GM12878 (cell line): ENCODE measurements at places on chromosomes 1 and 21. TPM values are rescaled to one million over a fixed set of nuclear protein-coding genes. Genes with fewer than 3 reads are reported as not detected.
A peak's percentile ranks its signal among the peaks of the same experiment; 100 is the strongest.

Gene TFF2
- not detected in 2 replicates for polyA plus RNA-seq

Gene FOXD2
- polyA plus RNA-seq, result 0.21 and 0.23 TPM in 2 replicates

Gene SYTL1
- polyA plus RNA-seq, result 26.2 and 33.9 TPM in 2 replicates

Gene LRRC7
- 0.50 and 1.4 TPM in 2 replicates for polyA plus RNA-seq

Gene S100A1
- polyA plus RNA-seq, result 0.16 TPM in 1 of 2 replicates, not detected in the other

Gene TSHB
- not detected in 2 replicates for polyA plus RNA-seq

Gene SYCP1
- not detected in 2 replicates for polyA plus RNA-seq

Gene KCNJ9
- 0.12 and 0.13 TPM in 2 replicates for polyA plus RNA-seq

Gene FAM3B
- not detected in 2 replicates for polyA plus RNA-seq

Gene MCOLN2
- polyA plus RNA-seq, result 106 and 113 TPM in 2 replicates

Gene KISS1
- polyA plus RNA-seq, result not detected in 2 replicates

Gene CA6
- polyA plus RNA-seq, result not detected in 2 replicates

Gene TIAM1
- polyA plus RNA-seq, result 0.71 and 1.0 TPM in 2 replicates

Gene IL20
- polyA plus RNA-seq, result not detected in 2 replicates

Gene KRTAP13-3
- not detected in 2 replicates for polyA plus RNA-seq

Gene PDZK1IP1
- not detected in 2 replicates for polyA plus RNA-seq

Gene GBP6
- not detected in 2 replicates for polyA plus RNA-seq

Gene SPRR5
- polyA plus RNA-seq, result not detected in 2 replicates

Gene HAO2
- not detected in 2 replicates for polyA plus RNA-seq

Gene GUCA2B
- not detected in 2 replicates for polyA plus RNA-seq

Gene TNFRSF25
- 0.23 TPM in 1 of 2 replicates, not detected in the other for polyA plus RNA-seq

Gene OPRD1
- not detected in 2 replicates for polyA plus RNA-seq

GRCh38 chr1:210527091-210527490 is 198.4 kb downstream of the HHAT start:
- DNase-seq, result no peak

DNA sequence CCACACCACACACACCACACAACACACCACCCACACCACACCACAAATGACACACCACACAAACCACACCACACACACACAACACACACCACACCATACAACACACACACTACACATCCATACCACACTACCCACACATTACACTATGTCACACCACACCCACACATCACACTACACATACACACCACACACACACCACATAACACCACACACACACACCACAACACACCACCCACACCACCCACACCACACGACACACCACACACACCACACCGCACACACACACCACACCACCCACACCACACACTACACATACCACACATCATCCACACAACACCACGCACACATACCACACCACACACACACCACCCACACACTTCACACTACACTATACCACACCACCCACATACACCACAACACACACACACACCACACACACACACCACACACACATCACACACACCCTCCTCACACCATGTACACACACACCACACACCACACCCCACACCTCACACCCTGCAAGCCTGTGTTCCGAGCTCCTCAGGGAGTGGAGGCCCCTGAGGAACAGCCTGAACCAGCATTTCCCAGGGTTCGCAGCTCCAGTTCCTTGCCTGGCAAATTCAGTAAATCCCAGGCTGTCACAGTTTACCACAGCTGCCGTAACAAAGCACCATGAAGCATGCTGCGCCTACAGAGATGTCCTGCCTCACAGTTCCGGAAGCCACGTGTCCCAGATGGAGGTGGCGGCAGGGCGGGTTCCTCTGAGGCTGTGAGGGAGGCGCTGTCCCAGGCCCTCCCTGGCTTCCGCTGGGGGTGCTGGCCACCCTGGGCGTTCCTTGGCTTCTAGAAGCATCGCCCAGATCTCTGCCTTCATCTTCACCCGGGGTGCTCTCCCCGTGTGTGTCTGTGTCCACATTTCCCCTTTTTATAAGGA is 69.8 kb upstream of the ATP5PO start:
- DNase-seq, result no peak

- DNase-seq, result no peak
Measured at GRCh38 chr1:245317217-245317616, 162.4 kb downstream of the KIF26B start.

- no peak for DNase-seq
Measured at GRCh38 chr1:246333855-246334254, 173.2 kb downstream of the SMYD3 start.

- no peak for DNase-seq
Measured at GRCh38 chr1:17909634-17910033, 154.5 kb downstream of the ACTL8 start.

- no peak for DNase-seq
Measured at GRCh38 chr1:177811429-177811828, 158.4 kb downstream of the SEC16B start.

GRCh38 chr21:43703035-43703880 is 15.7 kb upstream of the PDXK start:
- no peak for DNase-seq

GRCh38 chr1:236204039-236204438 is 61.7 kb downstream of the GPR137B start:
- DNase-seq, result no peak

GRCh38 chr21:32299695-32300094 is 1.0 kb downstream of the MRAP start:
- DNase-seq, result no peak

DNA sequence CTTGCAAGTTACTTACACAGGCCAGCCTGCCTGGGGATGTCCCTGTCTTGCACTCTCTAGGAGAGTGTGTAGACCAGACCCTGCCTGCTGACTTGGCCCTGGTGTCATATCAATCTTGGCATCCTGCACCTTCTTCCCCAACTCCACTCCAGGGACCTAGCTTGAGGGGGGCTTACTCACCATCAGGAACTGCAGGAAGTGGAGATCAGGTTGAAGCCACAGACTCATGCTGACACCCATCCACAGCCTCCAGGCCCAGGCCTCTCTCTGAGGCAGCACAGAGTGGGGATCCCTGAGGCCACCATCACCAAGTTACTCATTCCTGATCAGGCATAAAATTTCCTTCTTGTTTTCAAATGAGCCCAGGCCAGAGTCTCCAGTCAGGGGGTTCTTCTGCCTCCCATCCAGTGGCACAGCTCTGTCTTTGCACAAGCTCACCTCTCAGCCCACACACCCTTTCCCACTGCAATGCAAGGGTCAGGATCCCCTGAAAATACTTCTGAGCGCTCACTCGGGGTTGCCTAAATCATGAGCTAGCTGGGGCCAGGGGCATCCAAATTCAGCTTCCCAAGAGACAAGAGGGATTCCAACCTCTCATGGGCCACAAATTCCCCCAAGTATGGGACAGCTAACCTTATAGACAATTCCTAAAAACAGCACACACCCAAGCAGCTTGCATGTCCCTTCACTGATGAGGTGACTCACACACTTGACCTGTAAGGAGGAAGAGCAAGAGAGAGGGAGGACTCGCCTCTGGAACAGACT is 33.5 kb downstream of the CSMD2 start:
- DNase-seq, result no peak

GRCh38 chr1:219536038-219536437 is 76.9 kb downstream of the ZC3H11B start:
- no peak for DNase-seq

GRCh38 chr1:226351709-226352108 is 42.7 kb upstream of the LIN9 start:
- DNase-seq, result no peak

GRCh38 chr1:225670806-225671733 is 18.1 kb upstream of the ENAH start:
- DNase-seq, result no peak

- no peak for DNase-seq
Measured at GRCh38 chr21:40018871-40019475, 151.7 kb downstream of the PCP4 start.

DNA sequence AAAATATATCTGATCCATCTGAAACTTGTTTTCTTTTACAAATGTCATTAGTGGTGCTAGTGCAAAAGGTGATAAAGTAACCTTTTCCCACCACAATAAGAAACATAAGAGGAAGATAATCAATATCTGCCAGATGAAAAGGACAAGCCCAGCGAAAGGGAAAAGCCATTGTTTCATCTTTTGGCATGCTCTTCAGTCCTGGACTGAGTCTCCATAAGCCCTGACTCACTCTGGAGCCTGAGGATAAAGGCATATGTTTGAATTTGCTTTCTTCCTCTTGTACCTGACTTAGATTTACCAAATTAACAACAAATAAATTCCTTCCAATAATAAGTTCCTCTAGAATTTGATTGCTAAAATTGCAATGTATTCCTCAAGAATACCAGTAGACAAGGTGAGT is 13.6 kb downstream of the DNAJC11 start:
- DNase-seq, result no peak

- DNase-seq, result no peak
Measured at GRCh38 chr1:62435231-62436038, 1.4 kb upstream of the USP1 start.

DNA sequence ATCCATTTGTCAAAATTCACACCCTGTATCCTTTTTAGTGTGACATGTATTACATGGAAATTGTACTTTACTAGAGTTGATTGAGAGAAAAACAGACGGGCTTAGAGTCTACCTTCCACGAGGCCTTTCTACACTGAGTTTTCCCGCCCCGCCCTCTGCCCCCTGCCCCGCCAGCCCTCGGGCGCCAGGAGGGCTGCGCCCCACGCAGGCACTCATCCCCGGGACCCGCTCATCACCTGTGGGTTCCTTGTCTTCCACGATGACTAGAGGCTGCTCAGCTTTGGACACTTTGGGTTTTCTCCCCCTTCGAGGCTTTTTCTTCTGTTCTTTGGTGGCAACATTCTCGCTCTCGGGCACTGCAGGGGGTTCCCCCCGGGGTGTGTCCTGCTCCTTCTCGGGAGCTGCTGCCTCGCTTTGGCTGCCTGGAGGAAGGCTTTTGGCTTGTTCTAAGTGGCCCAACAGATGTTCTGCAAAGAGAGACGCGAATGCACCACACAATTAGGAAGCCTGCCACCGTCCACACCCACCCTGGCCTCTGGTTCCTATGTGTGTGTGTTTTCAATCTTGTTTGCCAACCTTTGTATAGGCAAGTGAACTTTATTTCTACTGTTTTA is 39.6 kb downstream of the PRDM15 start:
- no peak for DNase-seq

DNA sequence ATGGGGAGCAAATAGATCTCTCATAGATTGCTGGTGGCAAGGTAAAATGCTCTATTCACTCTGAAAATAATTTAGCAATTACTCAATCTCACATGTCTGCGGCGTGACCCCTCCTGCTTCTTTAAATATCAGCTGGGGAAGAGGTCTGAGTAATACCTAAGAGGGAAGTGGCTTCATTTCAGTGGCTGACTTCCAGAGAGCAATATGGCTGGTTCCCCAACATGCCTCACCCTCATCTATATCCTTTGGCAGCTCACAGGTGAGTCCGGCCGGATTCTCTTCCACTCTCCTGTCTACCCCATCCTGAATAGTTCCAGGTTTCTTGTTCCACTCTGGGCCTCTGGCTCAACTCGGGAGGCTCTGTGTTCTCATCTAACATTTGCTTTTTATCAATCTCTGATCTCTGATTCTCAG is at the start of gene SLAMF7:
TSS of gene SLAMF7 (plus strand) at position 150 of the 414 bp plus-strand sequence. CDS start at position 205, 55 bp downstream.
- DNase-seq, result peak; percentile 81

DNA sequence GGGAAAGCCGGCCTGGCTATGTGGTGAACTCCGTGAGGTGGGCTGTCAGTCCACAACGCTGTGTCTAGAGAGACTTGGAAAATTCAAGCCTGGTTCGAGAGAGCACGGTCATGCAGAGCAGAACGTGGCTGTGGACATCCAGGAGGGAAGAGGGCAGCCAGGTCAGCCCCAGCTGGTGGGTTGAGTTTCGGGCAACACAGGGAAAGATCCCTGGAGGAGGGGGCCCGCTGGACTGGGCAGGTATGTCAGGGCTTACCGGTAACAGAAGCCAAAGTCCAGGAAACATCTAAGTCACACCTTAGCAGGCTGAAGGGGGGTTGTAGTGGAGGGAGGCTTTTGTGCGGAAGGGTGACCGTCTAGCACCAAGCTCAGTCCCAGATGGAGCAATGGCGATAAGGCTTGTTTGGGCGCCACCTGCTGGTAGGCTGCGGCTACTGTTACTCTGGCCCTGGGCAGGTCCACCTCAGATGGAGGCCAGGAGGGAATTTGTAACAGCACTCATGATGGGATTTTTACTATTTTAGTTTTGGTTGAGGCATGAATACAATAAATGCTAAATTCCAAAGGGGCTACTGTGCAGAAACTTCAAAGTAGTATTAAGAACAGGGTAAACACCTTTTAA is 143.3 kb upstream of the ZNF644 start:
- peak; percentile 11 for DNase-seq

DNA sequence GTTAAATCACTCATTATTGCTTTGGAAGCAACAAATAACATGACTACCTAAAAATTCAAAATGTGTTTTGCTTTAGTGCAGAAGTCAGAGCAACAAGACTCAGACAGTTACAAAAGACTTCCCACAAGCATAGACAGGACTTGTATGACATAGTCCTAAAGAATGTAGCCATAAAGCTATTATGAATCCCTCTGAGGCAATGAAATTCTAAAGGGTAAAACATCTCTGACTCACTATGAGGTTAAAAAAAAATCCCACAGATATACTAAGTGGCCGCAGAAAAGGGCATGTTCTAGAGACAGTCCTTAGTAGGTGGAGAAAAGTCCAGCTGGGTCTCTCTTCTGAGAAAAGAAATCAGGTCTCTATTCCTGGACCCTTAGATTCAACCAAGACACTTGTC is 4.9 kb downstream of the PRKAB2 start:
- DNase-seq, result no peak

DNA sequence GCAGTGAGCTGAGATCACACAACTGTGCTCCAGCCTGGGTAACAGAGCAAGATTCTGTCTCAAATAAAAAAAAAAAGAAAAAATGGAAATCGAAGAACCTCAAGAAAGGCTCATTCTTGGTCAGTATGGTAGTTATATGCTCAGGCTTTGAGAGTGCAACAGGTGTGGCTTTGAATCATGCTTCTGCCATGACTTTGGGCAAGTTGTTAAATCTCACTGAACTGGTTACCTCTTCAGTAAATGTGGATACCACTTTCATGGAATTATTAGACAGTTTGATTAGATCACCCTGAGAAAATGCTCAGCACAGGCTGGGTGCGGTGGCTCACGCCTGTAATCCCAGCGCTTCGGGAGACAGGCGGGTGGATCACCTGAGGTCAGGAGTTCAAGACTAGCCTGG is 12.8 kb downstream of the TRNAU1AP start:
- DNase-seq, result no peak

DNA sequence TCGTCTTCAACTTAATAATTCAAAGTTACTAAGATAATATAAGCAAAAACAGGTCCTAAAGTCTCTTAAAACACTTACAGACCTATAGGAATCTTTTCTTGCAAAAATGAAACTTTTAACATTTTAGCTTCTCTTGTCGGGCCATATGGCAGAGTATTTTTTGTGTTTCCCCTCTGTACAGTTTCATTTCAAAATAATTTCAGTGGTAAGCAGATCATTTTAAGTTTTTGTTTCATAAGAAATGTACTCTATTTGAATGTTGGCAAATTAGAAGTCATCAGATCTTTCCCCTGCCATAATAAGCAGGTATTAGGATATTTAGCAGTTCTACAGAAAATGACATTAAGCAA is 37.9 kb downstream of the RGL1 start:
- DNase-seq, result no peak
